ENCODE measurements at places on chromosomes 12 and 14.
A peak's percentile ranks its signal among the peaks of the same experiment; 100 is the strongest.

GRCh38 chr12:67364228-67364627 lies 95.1 kb downstream of the CAND1 start:
- DNase-seq: no peak

GRCh38 chr12:22728987-22729386 lies 104.0 kb downstream of the ETNK1 start:
- DNase-seq: no peak

- DNase-seq: peak; percentile 21
Observed at GRCh38 chr12:51307655-51308593, 16.1 kb downstream of the BIN2 start.

DNA sequence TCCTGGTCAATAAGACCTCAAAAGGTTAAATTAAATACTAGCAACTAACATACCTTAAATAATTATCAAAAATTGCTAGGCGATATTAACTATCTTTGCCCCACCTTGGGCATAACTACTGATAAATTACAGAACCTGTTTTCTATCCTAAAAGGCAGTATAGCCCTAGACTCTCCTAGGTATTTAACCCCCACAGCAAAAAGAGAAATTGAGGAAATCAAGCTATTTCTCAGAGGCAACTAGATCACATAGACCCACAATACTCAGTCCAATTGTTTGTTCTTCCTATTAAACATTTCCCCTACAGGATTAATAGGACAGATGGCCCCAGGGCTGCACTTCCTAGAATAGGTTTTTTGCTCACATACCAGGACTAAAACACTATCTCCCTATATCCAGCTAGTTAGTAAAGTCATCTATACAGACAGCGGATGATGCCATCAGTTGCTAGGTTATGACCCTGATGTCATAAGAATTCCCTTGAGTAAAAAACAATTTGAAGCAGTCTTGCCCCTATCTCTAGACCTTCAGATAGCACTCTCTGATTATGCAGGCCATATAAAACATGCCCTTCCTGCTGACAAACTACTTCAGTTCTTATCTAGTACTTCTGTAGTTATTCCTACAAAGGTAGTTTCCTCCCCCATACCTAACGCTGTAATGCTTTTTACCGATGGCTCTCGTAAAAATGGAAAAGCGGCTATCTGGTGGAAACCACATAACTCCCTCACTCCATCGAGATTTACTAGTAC lies 118.4 kb downstream of the PPHLN1 start:
- DNase-seq: no peak

GRCh38 chr14:90632871-90633270 lies 183.4 kb downstream of the TTC7B start:
- no peak for DNase-seq

- DNase-seq: no peak
Observed at GRCh38 chr14:96265383-96266095, 9.5 kb downstream of the BDKRB1 start.

DNA sequence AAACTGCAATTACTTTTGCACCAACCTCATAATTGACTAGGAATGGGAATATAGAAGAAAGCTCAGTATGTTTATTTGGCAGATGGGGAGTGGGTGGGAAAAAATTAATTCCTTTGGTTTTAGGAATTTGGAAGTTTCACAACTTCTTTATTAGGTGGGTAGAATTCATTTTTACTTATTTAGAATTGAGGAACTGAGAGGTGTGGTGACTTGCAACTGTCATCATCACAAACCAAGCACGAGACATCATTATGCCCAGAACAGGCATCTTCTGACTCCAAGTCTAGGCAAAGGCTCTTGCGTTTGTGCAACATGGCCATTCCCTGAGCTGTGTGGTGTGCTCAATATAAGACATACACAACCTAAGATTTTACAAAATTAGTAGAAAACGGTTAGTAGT lies 380.0 kb downstream of the ATP23 start:
- DNase-seq: no peak

DNA sequence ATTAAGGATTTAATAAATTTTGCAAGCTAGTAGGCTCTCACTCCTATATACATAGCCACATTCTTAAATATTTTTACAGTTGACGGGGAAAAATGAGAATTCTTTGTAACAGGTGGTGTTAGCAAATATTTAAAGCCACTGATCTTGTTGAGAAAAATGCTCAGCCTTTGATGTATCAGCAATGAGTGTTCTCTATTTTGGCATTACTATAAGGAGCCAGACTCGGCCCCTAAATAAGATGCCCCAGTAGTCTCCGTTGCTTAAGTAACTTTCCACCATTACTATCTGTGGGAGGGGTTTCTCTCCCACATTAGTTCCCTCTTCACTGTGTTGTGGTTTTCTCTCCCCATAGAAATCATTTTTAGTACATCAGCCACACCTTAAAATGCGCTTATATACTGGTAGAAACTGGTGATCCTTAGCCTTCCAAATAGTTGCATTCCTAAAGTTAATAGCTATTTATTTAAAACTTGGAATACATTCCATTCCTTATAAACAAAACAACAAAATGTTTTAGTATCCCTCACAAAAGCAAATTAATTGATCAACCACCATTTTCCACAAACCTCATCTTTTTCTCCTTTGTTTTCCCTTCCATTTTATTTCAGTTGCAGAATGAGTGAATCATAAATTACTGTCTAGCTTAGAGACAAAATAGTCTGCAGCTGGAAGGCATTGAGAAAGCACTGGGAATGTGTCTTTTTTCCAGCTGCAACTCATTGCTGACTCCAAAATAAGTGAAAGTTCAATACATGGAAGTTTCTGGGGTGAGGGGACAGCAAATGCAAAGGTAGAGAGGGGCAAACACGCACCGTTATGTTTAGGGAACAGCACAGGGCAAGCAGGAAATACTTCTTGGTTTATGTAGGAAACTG lies 84.7 kb upstream of the FERMT2 start:
- no peak for DNase-seq

DNA sequence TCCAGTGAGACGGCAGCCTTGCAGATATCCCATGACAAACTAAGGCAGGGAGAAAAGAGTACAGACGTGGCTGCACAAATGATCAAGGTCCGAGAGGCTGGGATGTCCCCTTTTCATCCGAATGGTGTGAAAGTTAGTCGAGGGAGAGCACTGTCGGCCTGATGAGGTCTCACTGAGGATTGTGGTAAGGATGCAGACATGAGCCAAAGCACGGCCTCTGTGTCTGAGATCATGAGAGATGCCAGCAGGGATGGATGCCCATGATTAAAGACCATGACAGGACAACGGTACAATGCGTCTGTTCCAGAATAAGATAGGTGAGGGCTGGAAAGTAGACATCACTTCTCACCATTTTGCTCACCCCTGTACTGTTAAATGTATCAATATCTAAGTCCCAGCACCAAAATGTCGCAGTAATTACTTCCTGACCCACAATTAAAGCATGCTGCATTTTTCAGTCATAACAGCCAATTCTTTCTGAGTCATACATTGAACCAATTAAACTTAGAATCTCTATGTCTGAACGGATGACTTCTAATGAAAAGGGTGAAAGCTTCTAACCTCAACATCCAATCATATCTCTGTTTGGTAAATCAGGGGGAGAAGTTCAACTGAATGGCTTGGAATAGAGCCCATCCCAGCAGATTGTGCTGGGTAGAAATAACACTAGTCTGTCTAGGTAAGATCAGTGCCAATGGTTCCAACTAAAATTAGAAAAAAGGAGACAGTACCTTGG lies 249.6 kb upstream of the SOX5 start:
- DNase-seq: no peak

GRCh38 chr12:16506394-16506793 lies 99.6 kb downstream of the LMO3 start:
- DNase-seq: no peak

All from SW480 (cell line).